ENCODE measurements at places on chromosomes 3 and 15. TPM values are rescaled to one million over a fixed set of nuclear protein-coding genes. Genes with fewer than 3 reads are reported as not detected.
A peak's percentile ranks its signal among the peaks of the same experiment; 100 is the strongest.

DNA sequence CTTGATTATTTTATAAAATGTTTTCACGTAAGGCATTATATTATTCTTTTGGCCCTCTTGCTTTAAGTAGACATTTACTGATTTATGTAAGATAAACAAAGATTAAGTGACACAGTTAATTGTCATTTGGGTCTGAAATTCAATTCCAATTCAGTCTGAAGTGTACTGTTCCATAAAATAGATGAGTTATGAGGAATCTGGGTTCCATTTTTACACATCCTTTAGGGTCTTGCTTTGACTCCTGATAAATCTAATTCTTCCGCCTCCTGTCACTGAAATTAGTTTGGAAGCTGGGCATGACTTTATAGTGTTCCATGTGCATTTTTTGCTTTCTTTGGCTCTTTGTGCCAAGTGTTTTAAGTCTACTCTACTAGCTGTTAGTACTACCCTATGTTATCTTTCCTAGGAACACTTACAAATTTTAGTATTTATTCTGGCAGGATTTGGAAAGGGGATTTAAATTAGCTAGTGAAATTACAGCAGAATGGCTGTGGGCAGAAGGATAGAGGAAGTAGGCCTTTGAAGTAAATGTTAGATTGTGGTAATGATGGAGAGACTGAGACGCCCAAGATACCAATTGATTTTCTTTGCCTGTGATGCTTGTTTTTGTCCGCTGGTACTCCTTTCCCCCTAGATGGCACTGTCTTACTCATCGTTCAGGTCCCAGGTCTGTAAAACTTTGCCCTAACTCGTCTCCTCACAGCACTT, 14.3 kb downstream of the ARL8B start:
- H3K27ac ChIP-seq, result no peak overlapping the region
- peaks cover 81% of the 10 kb centered on the region for H3K4me1 ChIP-seq
- no peaks in the 10 kb centered on the region for H3K27me3 ChIP-seq
- no peak overlapping the region for H3K4me3 ChIP-seq

- peaks cover 40% of the 10 kb centered on the region for H3K4me1 ChIP-seq
- no peaks in the 10 kb centered on the region for H3K27me3 ChIP-seq
- peak; percentile 64 for DNase-seq
- no peaks in the 10 kb centered on the region for H3K36me3 ChIP-seq
- H3K27ac ChIP-seq, result peak overlapping the region; percentile 51
Observed at GRCh38 chr15:70142322-70143191, 44.8 kb upstream of the TLE3 start.

- H3K27ac ChIP-seq, result no peak overlapping the region
- H3K4me3 ChIP-seq, result no peak overlapping the region
- no peaks in the 10 kb centered on the region for H3K36me3 ChIP-seq
- H3K4me1 ChIP-seq, result peaks cover 78% of the 10 kb centered on the region
Observed at GRCh38 chr3:8519156-8519555, 17.5 kb downstream of the LMCD1 start.

NOX5 gene
- not detected for total RNA-seq

SHC4 gene
- 0.68 TPM for total RNA-seq

GRCh38 chr3:187739561-187740332, 5.5 kb downstream of the BCL6 start:
- H3K36me3 ChIP-seq, result peaks cover 2% of the 10 kb centered on the region
- H3K27ac ChIP-seq, result peak overlapping the region; percentile 99
- H3K27me3 ChIP-seq, result no peaks in the 10 kb centered on the region

- H3K4me1 ChIP-seq, result peaks cover 38% of the 10 kb centered on the region
- H3K27me3 ChIP-seq, result no peaks in the 10 kb centered on the region
- H3K36me3 ChIP-seq, result peaks cover 92% of the 10 kb centered on the region
Observed at GRCh38 chr3:12938258-12938711, 96.9 kb upstream of the RPL32 start.

ADAMTS9 gene
- total RNA-seq, result 11.7 TPM

DNA sequence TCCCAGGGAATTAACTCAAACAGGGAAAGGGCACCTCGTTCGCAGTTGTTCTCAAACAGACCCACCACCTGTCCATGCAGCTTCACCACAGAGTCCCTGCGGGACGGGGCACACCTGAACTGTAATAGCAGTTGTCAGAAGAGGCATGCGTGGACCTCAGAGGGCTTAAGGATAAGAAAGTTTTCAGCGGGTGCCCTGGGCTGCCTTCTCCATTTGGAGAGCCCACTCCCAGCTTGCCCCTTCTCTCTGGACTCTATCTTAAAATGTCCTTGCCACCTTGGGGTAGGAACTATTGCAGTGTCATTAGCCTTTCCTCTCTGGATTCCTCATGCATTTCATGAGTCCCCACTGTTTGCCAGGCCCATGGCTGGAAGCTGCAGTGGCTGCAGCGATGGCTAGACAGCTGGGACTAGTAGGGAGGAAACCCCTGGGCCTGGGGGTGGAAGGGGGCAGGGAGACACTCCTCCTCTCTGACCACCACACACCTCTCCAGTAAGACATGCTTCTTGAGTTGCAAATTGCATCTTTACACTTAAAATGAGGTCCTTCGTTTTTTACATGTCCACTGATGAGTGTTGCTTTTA, 33.5 kb downstream of the PDIA5 start:
- no peak overlapping the region for H3K27ac ChIP-seq
- peaks cover 33% of the 10 kb centered on the region for H3K36me3 ChIP-seq
- no peak for DNase-seq
- H3K27me3 ChIP-seq, result no peaks in the 10 kb centered on the region
- no peak overlapping the region for H3K4me3 ChIP-seq

DNA sequence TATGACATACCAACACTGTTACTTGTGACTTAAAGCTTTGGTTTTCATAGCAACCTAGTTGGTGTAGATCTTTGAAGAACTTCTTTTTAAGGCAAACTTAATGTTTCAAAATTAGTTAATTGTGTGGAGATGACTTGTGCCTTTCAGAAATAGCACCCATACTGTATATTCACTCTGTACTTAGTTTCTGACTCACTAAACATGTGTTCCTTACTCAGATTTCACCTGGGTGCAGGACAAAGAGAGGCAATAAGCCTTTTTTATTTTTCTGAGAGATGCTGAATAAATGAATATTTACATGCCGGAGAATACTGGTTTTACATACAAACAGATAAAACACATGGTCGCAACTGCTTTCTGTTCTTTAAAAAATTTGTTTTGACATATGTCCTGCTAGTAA, 44.8 kb downstream of the SLC25A26 start:
- no peaks in the 10 kb centered on the region for H3K4me1 ChIP-seq
- no peak for DNase-seq
- no peak overlapping the region for H3K4me3 ChIP-seq
- H3K36me3 ChIP-seq, result peaks cover 23% of the 10 kb centered on the region
- H3K27ac ChIP-seq, result no peak overlapping the region

GRCh38 chr15:28084547-28084946, 14.6 kb downstream of the OCA2 start:
- H3K4me3 ChIP-seq, result no peak overlapping the region
- no peak for DNase-seq
- no peaks in the 10 kb centered on the region for H3K4me1 ChIP-seq
- H3K27ac ChIP-seq, result no peak overlapping the region
- no peaks in the 10 kb centered on the region for H3K36me3 ChIP-seq

CHRD gene
- total RNA-seq, result 4.1 TPM

DNA sequence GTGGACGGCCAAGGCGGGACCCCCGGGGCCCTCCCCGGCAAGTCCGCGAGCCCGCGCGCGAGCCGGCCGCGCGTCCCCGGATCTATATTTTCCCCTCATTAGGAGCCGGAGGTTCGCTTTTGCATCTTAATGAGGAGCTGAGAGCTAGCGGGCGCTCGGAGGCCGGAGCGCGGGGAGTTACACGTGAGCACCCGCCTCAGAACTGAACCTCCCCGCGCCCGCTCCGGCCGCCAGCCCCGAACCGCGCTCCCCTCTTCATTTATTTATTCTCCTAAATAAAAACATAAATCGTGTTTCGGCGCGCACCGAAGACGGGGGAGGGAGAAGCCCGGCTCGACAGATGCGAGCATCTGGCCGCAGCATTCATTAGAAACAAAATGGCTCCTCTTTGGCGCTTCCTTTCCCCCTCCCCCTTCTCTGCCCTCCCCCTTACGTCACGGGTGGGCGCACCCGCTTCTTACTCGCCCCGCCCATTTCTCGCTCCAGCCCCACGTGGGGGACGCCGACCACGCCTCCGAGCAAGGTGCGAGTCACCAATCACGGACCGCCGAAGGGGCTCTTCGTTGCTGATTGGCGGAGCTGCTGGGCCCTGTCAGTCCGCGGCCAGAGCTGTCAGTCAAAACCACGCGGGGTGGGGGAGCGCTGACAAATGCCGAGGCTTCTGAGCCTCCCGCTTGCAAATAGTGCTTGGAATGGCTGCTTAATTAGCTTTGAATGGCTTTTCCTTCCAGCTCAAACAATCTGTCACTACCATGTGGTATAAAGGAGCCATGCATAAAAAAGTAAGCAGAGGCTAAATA, 1.6 kb upstream of the TLE3 start:
- peak; percentile 99 for DNase-seq
- no peaks in the 10 kb centered on the region for H3K27me3 ChIP-seq
- H3K4me1 ChIP-seq, result peaks cover 52% of the 10 kb centered on the region
- no peaks in the 10 kb centered on the region for H3K36me3 ChIP-seq

DNA sequence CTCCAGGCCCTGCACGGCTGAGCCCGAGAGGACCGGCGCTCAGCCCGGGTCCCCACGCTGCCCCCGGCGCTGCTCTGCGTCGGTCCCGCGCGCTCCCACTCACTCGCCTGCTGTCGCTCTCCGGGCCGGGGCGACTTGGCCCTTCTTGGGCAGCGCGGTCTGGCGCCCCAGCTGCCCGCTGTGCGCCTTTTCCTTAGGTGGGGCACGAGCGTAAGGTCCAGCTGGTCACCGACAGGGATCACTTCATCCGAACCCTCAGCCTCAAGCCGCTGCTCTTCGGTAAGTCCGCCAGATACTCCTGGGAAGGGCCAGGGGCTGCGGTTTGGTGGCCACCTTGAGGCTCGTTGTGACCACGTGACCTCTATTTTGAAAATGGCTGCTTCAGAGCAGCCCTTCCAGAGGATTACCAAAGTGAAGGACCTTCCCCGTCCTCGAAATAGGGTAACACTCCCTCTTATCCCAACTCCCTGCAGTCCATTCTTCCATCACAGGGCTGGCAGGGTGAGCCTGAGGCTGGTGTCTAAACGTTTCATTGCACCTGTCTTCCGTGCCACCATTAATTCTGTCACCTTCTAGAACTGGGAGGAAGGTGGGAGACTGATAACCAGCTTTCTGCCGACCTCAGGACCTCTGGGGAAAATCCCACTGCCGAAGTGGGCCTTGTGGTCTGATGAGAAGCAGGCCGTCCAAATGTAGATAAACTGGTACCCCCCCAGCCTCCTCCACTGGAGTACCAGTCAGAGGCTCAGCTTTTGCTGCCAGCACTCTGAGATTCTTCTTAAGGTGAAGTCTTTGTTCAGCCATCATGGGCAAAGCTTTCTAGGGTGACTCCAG, 812 bp downstream of the P4HTM start:
- peak overlapping the region; percentile 88 for H3K27ac ChIP-seq
- H3K4me1 ChIP-seq, result peaks cover 29% of the 10 kb centered on the region
- DNase-seq, result no peak
- peaks cover 12% of the 10 kb centered on the region for H3K36me3 ChIP-seq
- no peaks in the 10 kb centered on the region for H3K27me3 ChIP-seq

DNA sequence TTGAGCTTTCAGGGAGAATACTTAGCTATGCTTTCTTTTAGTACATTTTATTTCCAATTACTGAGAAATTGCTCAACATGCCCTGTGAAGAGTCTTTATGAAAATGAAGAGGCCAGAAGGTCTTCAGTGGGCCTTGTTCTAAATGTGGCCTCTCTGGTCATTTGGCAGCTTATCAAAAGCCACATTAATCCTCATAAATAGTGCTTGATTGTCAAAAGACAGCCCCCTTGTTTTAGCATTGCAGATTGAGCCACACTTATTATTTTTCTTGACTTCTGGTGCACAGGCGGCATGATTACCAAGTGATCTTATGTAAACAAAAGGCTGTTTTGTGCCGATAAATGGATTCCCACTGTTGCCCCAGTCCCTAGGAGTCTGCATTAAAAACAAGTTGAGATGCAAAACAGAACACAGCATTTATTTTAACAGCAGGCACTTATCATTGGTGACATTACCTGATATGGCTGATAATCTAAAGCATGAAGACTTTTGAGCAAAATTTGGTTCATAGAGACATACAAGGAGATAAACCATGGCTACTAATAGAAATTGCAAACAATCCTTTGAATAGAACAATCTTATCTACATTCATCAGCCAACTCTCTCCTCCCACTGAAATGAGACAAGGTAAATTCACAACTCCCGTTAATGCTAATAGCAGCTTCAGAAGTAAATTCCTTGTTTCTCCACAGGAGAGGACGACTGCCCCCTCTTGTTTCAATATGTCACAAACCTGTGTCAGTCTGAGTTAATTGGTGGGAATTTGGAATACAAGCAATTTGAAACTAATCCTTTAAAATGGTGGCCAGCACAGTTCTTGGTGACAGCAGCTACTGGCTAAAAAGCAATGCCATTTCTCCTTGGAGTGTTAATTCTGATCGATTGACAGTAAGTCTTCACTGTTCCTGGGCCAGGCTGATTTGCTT, 194.3 kb downstream of the NSUN3 start:
- no peak overlapping the region for H3K4me3 ChIP-seq
- no peaks in the 10 kb centered on the region for H3K36me3 ChIP-seq
- H3K27me3 ChIP-seq, result no peaks in the 10 kb centered on the region
- H3K27ac ChIP-seq, result no peak overlapping the region
- no peak for DNase-seq

DNA sequence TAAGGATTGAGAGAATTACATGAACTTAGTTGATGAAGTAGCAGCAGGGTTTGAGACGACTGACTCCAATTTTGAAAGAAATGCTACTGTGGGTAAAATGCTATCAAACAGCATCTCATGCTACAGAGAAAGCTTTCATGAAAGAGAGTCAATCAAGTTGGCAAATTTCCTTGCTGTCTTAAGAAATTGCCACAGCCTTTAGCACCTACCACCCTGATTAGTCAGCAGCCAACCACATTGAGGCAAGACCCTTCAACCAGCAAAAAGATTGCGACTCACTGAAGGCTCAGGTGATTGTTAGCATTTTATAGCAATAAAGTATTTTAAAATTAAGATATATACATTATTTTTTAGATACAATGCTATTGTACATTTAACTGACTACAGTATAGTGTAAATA, 80.9 kb downstream of the RAP2B start:
- no peaks in the 10 kb centered on the region for H3K27me3 ChIP-seq
- DNase-seq, result no peak
- no peaks in the 10 kb centered on the region for H3K36me3 ChIP-seq
- no peak overlapping the region for H3K4me3 ChIP-seq

DNA sequence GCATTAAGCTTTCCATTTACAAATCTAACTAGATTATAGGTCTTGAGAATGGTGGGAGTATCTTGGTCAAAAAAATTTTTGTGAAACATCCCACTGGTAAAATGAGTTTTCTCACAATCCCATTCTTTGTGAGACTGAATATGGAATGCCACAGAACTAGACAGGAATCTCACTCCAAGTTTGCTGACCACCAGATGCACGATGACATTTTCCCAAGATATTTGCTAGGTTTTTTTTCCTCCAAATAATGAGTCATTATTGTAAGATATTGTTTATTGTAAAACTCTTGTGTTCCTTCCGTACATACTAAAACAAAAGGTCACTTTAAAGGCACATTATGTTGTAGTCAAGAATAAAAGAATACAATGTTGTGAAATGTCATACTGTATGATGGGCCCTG, 53.9 kb downstream of the COPS2 start:
- H3K36me3 ChIP-seq, result no peaks in the 10 kb centered on the region
- H3K4me1 ChIP-seq, result no peaks in the 10 kb centered on the region
- H3K4me3 ChIP-seq, result no peak overlapping the region

GRCh38 chr15:89845305-89845893, 30.7 kb upstream of the ANPEP start:
- H3K27me3 ChIP-seq, result no peaks in the 10 kb centered on the region
- no peaks in the 10 kb centered on the region for H3K4me1 ChIP-seq
- no peak overlapping the region for H3K4me3 ChIP-seq
- H3K27ac ChIP-seq, result no peak overlapping the region

SPTSSB gene
- total RNA-seq, result not detected

RBP2 gene
- 3.1 TPM for total RNA-seq

SLC6A6 gene
- total RNA-seq, result 84.0 TPM
